SK-N-DZ (cell line): ENCODE measurements at places on chromosomes 12 and 14.

GRCh38 chr14:68807148-68807600 lies 14.3 kb upstream of the ZFP36L1 start:
- DNase-seq = no peak

DNA sequence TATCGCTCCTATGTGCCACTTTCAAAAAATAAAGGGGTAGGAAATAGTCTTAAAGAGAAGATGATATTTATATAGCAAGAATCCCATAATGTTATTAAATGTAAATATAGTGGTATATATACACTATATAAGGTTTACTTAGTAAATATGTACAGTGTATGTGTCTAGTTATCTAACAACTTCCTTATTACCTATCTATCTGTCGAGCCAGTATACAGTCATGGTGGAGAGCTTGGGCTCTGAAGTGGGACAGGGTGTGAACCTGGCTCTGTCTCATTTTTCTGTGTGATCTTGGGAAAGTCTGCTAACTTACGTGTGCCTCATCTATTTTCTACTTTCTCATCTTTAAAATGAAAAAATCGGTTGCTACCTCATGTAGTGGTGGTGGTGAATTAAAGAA lies 62.8 kb upstream of the SINHCAF start:
- no peak for DNase-seq

DNA sequence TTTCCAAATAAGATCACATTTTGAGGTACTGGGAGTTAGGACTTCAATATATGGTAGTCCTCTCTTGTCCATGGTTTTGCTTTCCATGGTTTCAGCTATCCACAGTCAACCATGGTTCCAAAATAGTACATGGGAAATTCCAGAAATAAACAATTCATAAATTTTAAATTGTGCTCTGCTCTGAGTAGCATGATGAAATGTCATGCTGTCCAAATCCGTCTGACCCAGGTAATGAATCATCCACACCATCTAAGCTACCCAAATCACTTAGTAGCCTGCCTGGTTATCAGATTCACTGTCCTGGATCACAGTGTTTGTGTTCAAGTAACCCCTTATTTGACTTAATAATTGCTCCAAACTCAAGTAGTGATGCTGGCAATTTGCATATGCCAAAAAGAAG lies 197.9 kb downstream of the TMTC3 start:
- DNase-seq = no peak

- no peak for DNase-seq
Observed at GRCh38 chr14:53958628-53959027, 2.0 kb upstream of the BMP4 start.

DNA sequence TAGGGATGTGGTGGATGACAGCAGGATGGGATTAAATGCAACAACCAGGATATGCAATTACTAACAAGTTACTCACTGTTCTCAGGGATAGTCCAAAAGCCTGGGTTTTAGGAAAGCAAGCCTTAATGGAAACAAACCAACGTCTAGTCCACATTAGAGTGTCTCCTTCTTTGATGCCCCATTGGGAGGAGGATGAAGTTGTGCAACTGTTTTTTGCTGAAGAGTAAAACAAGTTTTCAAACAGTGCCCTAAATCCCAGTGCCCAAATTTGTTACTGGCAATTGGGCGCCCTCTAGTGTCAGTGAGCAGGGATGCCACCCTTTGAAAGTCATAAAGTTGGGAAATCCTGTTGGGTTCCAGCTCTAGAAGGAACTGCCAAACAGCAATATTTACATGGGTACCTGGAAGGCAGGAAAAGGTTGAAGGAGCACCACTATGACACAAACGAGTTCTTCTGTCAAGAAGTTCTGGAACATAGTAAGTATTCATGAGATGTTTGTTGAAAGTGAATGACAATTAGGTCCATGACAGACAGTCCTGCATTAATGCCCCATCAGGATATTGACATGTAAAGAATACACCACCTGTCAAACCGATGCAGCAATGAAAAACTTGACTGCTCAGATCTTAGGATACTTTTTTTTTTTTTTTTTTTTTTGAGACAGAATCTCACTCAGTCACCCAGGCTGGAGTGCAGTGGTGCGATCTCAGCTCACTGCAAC lies 11.1 kb upstream of the DPF3 start:
- DNase-seq = peak; percentile 49

DNA sequence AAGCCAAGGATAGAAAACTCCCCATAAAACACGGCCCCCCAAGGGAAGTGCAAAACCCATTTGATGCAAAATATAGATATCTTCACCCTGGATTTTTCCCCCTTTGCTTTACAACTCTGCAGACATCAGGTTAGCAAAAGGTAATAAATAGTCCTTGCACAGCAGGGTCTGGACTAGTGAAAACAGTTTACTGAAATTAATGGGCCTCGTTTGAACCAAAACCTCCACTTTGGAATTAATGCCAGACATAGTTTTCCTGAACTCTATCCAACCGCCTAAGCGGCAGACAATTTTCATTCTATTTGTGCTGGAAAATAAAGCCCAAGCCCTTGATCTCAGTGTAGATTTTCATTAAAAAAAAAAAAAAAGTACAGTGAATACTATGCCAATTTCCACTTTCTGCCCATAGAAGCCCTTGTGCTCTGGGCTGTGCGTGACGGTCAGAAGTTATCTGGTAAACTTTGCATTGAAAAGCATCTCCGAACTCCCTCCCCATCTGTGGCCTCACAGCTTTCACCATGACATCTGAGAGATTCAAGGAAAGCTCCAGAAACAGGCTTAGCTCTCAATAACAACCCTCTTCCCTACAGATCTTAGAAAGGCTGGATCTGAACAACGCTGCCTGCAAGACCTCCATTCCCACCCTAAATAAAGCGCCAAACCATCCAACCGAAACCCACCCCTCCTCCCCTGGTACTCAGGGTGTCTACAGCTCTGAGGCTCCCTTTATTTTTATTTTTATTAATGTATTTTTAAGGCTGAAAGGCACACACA lies 11.0 kb upstream of the IRF2BPL start:
- peak; percentile 59 for DNase-seq

DNA sequence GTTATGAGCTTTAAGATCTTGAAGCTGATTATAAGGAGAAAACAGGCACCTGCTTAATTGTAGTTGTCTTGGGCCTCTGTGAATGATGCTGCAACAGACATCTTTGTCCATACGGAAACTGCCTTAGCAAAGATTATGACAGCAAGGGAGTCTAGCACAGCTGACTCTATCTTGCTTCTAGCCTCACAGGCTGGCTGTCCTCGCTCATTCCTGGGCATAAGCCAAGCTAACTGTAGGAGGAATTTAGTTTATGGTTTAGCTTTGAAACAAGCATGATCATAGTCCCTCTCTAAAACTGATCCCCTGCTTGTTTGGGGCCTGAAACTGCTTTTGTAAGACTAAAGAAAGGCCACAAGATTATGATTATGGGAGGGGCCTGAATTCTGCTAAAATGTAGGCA lies 74.3 kb upstream of the C14orf132 start:
- DNase-seq = no peak

- peak; percentile 88 for DNase-seq
Observed at GRCh38 chr12:12890543-12891079, 751 bp upstream of the GPRC5A start.

DNA sequence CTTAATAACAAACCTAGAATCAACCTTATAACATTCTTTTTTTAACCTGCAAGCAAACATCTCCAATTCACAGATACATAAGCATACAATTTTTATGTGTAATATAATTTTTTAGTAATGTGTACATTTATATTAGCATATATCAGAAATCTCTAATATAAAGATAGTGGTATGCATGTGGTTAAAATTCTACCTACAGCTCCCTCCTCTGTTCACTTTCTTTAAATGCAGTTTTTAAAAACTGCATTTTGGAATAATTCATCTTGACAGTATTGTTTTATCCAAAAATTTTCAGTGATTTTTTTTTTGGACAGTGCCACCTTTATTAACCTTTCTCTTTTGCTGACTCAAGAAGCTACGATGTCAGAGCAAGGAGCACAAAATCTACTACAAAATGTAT lies 13.2 kb upstream of the RXYLT1 start:
- no peak for DNase-seq

DNA sequence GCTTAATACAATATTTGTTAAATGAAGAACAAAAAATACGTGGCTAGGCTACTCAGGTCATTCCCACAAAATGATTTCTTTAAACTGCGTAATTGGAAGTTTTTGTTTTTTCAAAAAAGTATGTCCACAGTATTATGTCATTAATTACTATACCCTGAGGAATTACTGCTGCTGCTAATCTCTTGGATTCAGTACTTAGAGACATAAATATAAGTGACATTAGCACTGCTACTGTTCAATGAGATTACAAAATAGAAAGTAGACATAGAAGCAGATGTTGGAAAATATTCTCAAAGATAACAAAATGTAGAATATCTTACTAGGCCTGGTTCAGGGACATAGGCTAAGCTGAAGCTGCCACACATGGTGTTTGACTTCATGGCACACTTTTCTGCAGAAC lies 36.3 kb downstream of the HMGA2 start:
- DNase-seq = no peak

DNA sequence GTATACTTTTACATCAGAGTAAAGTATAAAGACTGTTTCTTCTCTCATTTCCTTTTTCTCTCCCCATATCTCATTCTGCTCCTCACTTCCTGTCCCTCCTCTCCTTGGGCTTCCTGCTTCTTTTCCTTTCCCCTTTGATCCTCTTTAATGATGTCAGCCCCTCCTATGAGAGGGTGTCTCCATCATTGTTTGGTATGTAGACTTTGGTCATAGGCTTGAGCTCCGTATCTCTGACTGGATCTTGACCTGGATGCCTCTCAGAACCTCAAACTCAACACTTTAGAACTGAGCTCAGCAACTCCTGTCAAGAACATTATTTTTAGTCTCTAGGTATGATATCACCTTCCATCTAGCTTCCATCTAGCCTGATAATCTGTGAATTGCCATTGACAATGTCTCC lies 50.3 kb downstream of the AKAP6 start:
- no peak for DNase-seq

- DNase-seq = no peak
Observed at GRCh38 chr12:50824914-50825313, 17.8 kb upstream of the TMPRSS12 start.

- DNase-seq = no peak
Observed at GRCh38 chr12:90250766-90251165, 542.1 kb upstream of the ATP2B1 start.

- no peak for DNase-seq
Observed at GRCh38 chr12:118590406-118591150, 214.2 kb downstream of the SUDS3 start.

DNA sequence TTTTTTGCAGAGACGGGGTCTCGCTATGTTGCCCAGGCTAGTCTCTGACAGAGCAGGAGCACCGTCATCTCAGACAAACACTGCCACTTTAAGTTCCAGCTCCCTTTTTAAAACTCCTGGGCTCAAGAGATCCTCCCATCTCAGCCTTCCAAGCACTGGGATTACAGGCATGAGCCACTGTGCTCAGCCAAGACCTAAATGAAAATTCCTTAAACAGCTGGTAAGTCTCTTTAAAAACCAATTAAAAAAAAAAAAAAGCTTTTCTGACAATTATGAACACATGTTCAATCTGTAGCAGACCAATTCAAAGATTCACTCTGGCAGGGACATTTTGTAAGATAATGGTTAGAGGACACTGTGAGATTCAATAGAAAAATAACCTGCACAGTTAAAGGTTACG lies 77.8 kb downstream of the HECTD4 start:
- no peak for DNase-seq

GRCh38 chr12:5262450-5262849 lies 169.5 kb upstream of the NTF3 start:
- no peak for DNase-seq

GRCh38 chr12:130572553-130572952 lies 143.5 kb downstream of the RIMBP2 start:
- peak; percentile 91 for DNase-seq

DNA sequence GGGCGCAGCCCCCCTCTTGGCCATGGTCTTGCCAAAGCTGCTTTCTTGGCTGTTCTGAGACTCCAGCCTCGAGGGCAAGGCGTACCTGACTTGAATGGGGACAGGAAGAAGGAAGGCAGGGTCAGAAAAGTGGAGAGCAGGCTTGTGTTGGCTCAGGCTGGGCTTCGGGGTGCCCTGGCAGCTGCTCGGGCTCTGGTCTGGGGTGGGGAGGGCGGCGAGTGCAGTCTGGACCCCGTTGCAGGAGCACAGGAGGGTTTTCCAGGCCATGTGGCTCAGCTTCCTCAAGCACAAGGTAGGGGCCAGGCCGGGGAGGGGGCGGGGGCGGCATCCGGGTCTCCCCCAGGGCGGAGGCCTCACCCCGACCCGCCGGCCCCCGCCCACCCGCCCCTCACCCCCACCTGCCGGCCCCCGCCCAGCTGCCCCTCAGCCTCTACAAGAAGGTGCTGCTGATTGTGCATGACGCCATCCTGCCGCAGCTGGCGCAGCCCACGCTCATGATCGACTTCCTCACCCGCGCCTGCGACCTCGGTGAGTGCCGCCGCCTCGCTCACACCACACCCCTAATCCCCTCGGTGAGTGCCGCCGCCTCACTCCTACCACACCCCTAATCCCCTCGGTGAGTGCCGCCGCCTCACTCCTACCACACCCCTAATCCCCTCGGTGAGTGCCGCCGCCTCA lies 4.2 kb downstream of the NOC4L start:
- no peak for DNase-seq

GRCh38 chr12:57270966-57271470 lies 20.0 kb upstream of the STAC3 start:
- no peak for DNase-seq

GRCh38 chr12:3177778-3178425 lies 100.7 kb downstream of the TSPAN9 start:
- DNase-seq = no peak

DNA sequence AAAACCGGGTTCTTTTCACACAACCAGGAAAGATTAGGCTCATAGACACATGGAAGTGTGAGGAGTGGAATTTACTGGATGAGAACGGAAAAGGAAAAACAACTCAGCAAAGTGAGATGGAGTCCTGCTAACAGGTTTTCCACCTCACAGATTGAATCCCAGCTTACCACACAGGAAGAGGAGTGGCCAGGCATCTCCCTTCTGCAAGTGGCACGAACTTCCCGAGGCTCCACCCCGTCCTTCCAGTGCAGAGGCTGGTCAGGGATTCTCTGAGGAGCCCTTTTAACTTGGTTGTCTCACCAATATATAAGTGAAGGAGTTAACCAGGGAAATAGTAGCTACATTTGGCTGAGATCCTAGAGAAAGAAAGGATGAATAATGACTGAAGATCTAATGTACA lies 102.8 kb downstream of the SCAF11 start:
- DNase-seq = no peak

- peak; percentile 83 for DNase-seq
Observed at GRCh38 chr12:120234643-120235368, 30.7 kb downstream of the PXN start.

- no peak for DNase-seq
Observed at GRCh38 chr12:38159092-38159551, 157.5 kb upstream of the ALG10B start.

GRCh38 chr12:31562594-31563328 lies 28.2 kb downstream of the DENND5B start:
- DNase-seq = no peak

GRCh38 chr12:60689137-60689536 lies 1093.3 kb downstream of the SLC16A7 start:
- DNase-seq = peak; percentile 30
